ENCODE measurements at places on chromosomes 6 and 20. TPM values are rescaled to one million over a fixed set of nuclear protein-coding genes. Genes with fewer than 3 reads are reported as not detected.

TJAP1 gene
- polyA plus RNA-seq, result 10.5 TPM

F13A1 gene
- polyA plus RNA-seq, result 4.5 TPM

BMP2 gene
- polyA plus RNA-seq, result 1.4 TPM

SLC4A11 gene
- 11.5 TPM for polyA plus RNA-seq

ID1 gene
- 489 TPM for polyA plus RNA-seq

PKHD1 gene
- 0.01 TPM for polyA plus RNA-seq

SEL1L2 gene
- not detected for polyA plus RNA-seq

TFAP2B gene
- polyA plus RNA-seq, result 3.3 TPM

OR2B6 gene
- not detected for polyA plus RNA-seq

SLC32A1 gene
- not detected for polyA plus RNA-seq

PRDM13 gene
- polyA plus RNA-seq, result 0.01 TPM

ZSCAN23 gene
- 0.14 TPM for polyA plus RNA-seq

TSBP1 gene
- polyA plus RNA-seq, result not detected

MDN1 gene
- polyA plus RNA-seq, result 10.1 TPM

ADAM33 gene
- polyA plus RNA-seq, result 27.3 TPM

APCDD1L gene
- 0.06 TPM for polyA plus RNA-seq

ATP9A gene
- 7.5 TPM for polyA plus RNA-seq

AVP gene
- not detected for polyA plus RNA-seq

BMP6 gene
- polyA plus RNA-seq, result 0.55 TPM

C20orf204 gene
- polyA plus RNA-seq, result 0.38 TPM

TMEM244 gene
- polyA plus RNA-seq, result not detected

LY6G5C gene
- polyA plus RNA-seq, result 1.1 TPM

PPIL6 gene
- polyA plus RNA-seq, result 0.16 TPM

NR2E1 gene
- polyA plus RNA-seq, result 0.02 TPM

C20orf141 gene
- polyA plus RNA-seq, result not detected

TUBE1 gene
- polyA plus RNA-seq, result 6.7 TPM

FAM162B gene
- 1.6 TPM for polyA plus RNA-seq

EPHA7 gene
- 0.49 TPM for polyA plus RNA-seq

DACT2 gene
- 0.83 TPM for polyA plus RNA-seq

PPP1R14C gene
- 7.8 TPM for polyA plus RNA-seq

EEF1E1 gene
- 12.4 TPM for polyA plus RNA-seq

HLA-DPB1 gene
- polyA plus RNA-seq, result 39.1 TPM

NOL4L gene
- 1.2 TPM for polyA plus RNA-seq

TGM3 gene
- 1,528 TPM for polyA plus RNA-seq

TSHZ2 gene
- polyA plus RNA-seq, result 11.7 TPM

DOK5 gene
- polyA plus RNA-seq, result 0.18 TPM

Data from esophagus (tissue), 2 donors.